ENCODE measurements at places on chromosomes 7 and 10.
A peak's percentile ranks its signal among the peaks of the same experiment; 100 is the strongest.

DNA sequence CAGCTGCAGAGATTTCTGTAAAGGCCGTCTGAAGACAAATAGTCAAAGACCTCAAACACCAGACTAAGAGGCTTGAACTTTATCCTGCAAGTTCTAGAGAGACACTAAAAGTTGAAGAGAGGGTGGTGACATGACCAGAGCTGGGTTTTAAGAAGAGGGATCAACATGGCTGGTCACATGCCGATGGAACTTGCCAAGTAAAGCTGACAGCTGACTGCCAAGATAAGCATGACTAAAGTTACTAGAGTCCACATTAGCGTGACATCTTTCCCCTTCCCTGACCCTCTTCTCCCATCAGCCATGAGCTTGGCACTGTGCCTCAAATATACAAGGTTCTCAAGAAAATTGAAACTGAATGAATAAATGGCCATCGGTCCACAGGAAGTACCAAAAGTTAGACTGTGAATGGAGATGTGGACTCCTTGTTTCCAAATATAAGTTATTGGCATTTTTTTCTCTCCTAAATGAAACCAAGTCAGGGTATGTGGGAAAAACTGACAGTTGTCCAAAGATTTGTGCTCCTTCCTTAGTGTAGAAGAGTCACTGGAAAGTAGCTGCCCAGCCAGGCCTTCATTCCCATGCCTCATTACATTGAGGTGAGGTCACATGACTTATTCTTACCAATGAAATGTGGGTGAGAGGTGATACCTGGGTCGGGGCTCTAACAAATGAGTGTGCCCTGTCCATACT is 24.5 kb downstream of the XPNPEP1 start:
- DNase-seq = peak; percentile 77

DNA sequence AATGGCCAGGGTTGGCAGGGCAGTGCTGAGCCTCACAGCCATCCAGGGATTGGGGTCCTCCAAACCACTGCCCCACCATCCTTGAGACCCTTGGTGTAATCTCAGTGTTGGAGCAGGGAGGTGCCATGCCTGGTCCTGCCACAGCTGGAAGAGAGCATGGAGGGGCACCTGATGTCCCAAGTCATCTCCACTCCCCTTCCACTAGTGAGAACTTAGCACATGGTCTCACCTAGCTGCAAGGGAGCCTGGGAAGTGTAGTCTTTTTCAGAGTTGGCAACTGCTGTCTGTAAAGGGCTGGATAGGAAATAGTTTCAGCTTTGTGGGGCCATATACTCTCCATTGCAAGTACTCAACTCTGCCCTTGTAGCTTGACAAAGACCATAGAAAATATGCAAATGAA is 238.7 kb downstream of the RPS24 start:
- DNase-seq = no peak

DNA sequence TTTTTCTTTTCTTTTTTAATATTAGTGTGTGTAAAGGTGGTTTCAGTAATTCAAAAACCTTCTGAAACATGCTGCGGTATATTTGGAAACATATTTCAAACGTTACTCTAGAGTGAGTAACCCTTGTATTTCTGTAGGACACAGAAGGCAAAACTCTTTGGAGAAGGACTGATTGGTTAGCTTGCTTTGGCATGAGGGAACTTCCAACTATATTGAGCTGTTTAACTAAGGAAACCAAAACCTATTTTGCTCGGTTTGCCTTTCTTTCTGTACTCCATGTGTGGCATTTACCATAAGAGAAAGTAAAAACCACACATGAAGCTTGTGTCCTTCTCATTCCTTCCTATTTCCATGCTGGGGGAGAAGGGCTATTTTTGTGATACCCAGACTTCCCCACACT is 149.8 kb downstream of the DYNC1I1 start:
- DNase-seq = peak; percentile 28

DNA sequence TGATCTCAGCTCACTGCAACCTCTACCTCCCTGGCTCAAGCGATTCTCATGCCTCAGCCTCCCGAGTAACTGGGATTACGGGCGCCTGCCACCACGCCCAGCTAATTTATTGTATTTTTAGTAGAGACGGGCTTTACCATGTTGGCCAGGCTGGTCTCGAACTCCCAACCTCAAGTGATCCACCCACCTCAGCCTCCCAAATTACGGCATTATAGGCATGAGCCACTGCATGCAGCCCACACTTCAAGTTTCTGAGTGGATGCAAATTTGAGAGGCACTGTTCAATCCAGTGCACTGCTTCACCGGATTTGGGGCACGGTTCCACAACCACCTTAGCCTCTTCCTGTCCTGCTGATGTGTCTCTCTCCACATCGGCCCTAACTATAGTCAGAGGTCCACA is 16.5 kb downstream of the CNPY1 start:
- DNase-seq = no peak

- DNase-seq = no peak
Measured at GRCh38 chr7:96861-97260, 95.5 kb upstream of the FAM20C start.

GRCh38 chr7:77866786-77867536 is 68.4 kb downstream of the PHTF2 start:
- peak; percentile 49 for DNase-seq

DNA sequence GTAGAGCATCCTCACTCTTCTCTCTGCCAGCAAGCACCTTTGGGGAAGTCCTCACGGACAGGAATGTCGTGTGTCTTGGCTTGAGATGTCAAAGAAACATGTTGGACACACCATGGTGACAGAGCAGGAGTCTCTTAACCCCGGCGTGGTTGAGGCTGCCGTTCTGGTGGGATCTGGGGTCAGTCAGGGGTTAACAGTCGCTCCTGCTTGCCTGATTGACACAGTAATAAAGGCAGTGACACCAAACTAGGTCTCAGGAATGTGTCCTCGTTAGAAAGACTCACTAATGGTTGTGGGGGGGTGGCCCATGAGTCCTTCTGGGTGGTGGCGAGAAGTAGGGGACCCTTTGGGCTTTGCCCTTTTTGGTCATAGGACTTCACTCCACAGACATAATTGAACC is 69.0 kb downstream of the TCF7L2 start:
- DNase-seq = no peak

- DNase-seq = no peak
Measured at GRCh38 chr7:23469150-23469960, 936 bp downstream of the IGF2BP3 start.
